Activated CD4-positive, alpha-beta T cell treated with anti-CD3 and anti-CD28 coated beads, Interleukin-10, Interleukin-2, amounts not matched to agents 100 ng/mL and 50 ng/mL, durations not matched to agents 16 hours and 8 hours (primary cell): ENCODE measurements at places on chromosomes 11 and 22.

DNA sequence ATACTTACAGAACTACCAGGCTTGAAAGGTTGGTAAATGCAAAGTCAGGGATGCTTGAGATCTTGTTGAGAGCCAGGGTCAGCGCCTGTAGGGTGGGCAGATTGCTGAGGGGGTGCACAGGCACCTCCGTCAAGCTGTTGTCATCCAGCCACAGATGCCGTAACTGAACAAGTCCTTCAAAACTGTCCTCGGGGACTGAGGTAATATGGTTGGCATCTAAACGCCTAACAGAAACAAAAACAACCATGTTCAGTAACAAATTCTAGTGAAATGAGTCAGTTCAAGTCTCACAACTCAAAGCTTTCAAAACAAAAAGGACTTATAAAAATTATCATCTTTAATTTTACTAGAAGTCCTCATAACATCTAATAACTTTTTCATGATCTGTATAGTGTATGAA, 22.2 kb upstream of the CCDC34 start:
- no peak for DNase-seq

DNA sequence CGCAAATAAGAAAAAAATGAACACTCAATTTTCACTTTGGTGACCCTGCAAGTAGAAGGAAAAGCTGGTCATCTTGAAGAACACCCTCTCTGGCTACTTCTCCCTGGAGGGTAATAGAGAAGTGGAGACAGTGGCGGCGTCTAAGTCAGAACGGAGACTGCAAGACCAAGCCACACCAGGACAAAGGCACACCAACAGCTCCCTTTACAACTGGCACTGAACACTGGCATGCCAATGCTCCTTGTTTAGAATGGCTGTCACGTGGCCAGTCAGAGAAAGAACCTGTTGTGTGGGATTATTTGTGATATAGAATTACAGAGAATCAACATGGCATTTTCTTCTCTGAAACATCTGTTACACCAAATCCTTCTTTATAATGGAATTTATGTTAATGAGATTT, 61.3 kb upstream of the YPEL1 start:
- DNase-seq: no peak

GRCh38 chr11:101063706-101064105, 65.9 kb downstream of the PGR start:
- no peak for DNase-seq

- DNase-seq: no peak
These were observed 56.1 kb downstream of the PTPRJ start for GRCh38 chr11:48036466-48036865.

- no peak for DNase-seq
These were observed 479.4 kb downstream of the JRKL start for GRCh38 chr11:96869207-96869606.

DNA sequence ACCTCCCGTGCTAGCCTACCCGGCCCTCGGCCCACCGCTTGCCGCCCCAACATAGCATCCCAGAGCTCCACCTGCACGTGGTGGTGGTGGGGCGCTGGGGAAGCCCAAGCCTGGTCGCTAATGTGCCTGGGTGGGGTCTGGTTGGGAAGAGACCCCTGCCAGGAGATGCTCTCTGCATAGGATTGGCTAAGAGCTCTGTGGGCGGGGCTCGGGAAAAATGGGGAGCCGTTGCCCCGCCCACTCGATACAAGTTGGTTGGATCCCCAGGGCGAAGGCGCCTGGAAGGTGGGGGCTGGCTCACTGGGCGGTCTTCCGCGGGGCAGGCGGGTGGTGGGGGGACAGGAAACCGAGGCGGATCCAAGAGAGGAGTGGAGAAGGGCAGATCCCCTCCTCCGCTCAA, 7.6 kb downstream of the LRRC10B start:
- peak; percentile 9 for DNase-seq

GRCh38 chr22:25200967-25201366, 1.3 kb downstream of the CRYBB3 start:
- no peak for DNase-seq

- DNase-seq: no peak
These were observed 89.2 kb downstream of the RTL6 start for GRCh38 chr22:44408829-44409192.

- no peak for DNase-seq
These were observed 313.1 kb upstream of the PITPNB start for GRCh38 chr22:28232204-28232603.

GRCh38 chr11:90849312-90849711, 626.5 kb upstream of the CHORDC1 start:
- no peak for DNase-seq

DNA sequence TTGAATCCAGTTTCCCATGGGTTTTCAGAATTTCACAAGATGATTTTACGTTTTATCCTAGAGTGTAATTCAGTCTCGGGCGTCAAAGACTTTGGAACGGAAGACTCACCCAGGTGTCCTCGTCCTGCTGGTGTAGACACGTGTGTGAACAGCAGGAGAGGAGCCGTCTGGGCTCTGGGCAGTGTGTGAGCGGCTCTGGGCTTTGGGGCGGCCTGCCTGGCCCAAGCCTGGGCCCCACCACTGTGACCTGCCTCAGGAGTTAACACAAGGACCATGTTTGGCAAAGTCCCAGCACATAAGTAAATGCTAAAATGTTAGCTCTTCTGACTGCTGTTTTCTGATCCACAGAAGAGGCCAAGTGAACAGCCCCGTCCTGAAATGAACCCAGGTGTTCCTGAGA, 1093.3 kb downstream of the BRD1 start:
- no peak for DNase-seq

GRCh38 chr11:120023120-120023519, 114.8 kb downstream of the TRIM29 start:
- no peak for DNase-seq

DNA sequence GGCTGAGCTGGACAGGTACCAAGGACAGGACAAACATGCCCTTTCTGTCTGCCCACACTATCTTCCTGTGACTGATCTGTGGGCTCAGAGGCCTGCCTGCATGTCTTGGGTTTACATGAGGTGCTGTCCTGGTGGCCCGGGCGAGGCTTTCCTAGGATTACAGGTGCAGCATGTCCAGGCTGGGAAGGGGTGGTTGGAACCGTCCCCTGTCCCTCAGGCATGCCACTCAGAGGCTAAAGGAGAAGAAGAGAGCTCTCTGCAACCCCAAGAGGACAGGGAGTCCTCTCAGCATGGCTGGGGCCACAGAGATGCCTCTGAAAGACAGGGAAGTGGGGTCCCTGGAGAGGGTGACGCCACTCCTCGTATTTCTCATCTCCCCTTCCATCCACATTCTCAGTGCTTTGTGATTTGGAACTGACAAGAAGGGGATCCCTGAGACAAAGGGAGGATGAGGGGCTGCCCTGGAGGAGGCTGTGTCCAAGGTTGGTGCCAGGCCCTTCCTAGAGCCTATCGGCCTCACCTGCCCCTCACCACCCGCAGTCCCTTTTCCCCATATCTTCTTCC, 64.6 kb upstream of the LMO1 start:
- no peak for DNase-seq

- no peak for DNase-seq
These were observed 820.5 kb downstream of the BRD1 start for GRCh38 chr22:49007013-49007653.

DNA sequence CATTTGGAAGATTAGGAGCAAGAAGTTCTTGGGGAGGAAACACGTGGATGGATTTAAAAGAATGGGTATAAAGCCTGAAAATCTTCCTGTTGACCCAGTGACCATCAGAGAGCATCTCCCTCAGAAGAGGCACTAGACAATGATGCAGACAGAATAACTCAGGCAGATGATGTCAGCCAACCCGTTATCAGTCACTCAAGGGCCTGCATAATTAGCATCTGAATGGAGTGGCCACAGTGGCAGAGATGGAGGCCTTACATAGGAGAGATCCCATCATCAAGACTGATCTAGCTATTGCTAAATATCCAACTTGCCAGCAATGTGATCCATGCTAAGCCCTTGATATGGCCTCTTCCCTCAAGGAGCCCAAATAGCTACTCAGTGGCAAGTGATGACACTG, 70.7 kb upstream of the CD82 start:
- DNase-seq: no peak

- no peak for DNase-seq
These were observed 48.0 kb downstream of the MCHR1 start for GRCh38 chr22:40727070-40727963.

DNA sequence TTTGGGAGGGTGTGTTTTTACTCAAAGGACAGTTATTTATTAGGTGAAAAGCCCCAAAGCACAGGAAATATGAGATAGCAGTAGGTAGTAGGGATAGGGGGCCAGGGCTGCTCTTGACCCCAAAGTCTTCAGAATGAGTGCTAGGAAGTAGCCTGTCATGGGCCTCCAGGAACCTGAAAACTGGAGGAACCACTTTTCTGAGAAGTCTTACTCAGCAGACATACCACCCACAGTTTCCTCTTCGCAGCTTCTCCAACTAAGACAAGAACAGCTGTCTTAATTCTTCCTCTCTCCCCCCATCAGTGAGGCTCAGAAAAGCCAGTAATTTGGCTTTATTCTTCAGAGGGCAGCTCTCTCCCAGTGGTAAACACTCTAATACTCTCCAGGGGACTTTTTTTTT, 84.0 kb upstream of the CTSC start:
- DNase-seq: peak; percentile 89

- no peak for DNase-seq
These were observed 38.1 kb upstream of the ADA2 start for GRCh38 chr22:17257121-17258001.

GRCh38 chr11:13963949-13964770, 1.6 kb downstream of the SPON1 start:
- no peak for DNase-seq

GRCh38 chr11:73335204-73335923, 27.3 kb downstream of the ARHGEF17 start:
- DNase-seq: peak; percentile 80
